ENCODE measurements at places on chromosomes 2 and 18. TPM values are rescaled to one million over a fixed set of nuclear protein-coding genes. Genes with fewer than 3 reads are reported as not detected.

The PROKR1 gene
- total RNA-seq: not detected

The ELAC1 gene
- 26.2 TPM for total RNA-seq

The UGT1A8 gene
- not detected for total RNA-seq

The GYPC gene
- total RNA-seq: 35.1 TPM

The SCYGR4 gene
- not detected for total RNA-seq

The MROH2A gene
- total RNA-seq: not detected

The ZAP70 gene
- 3.3 TPM for total RNA-seq

The TMEM169 gene
- not detected for total RNA-seq

The TGFA gene
- total RNA-seq: not detected

The KCNG2 gene
- total RNA-seq: not detected

The UGT1A10 gene
- total RNA-seq: not detected

The CCBE1 gene
- total RNA-seq: 7.7 TPM

The GALR1 gene
- total RNA-seq: not detected

The C2orf76 gene
- 63.0 TPM for total RNA-seq

The EFHD1 gene
- 25.9 TPM for total RNA-seq

The ALPI gene
- total RNA-seq: not detected

The CDH7 gene
- 2.8 TPM for total RNA-seq

The FASTKD1 gene
- total RNA-seq: 21.8 TPM

The TNFAIP6 gene
- total RNA-seq: 3.2 TPM

The ALPG gene
- not detected for total RNA-seq

The TWIST2 gene
- 97.6 TPM for total RNA-seq

The CIB4 gene
- total RNA-seq: 0.61 TPM

The HOXD12 gene
- not detected for total RNA-seq

The NEUROD1 gene
- total RNA-seq: not detected

The SP5 gene
- 0.90 TPM for total RNA-seq

The STK25 gene
- total RNA-seq: 191 TPM

The ABCG8 gene
- total RNA-seq: not detected

The MOCOS gene
- total RNA-seq: 1.4 TPM
